GM13977 (cell line): ENCODE measurements at places on chromosomes 12 and 14.
A peak's percentile ranks its signal among the peaks of the same experiment; 100 is the strongest.

GRCh38 chr12:26378711-26379110 is 183.3 kb downstream of the SSPN start:
- DNase-seq, result no peak

DNA sequence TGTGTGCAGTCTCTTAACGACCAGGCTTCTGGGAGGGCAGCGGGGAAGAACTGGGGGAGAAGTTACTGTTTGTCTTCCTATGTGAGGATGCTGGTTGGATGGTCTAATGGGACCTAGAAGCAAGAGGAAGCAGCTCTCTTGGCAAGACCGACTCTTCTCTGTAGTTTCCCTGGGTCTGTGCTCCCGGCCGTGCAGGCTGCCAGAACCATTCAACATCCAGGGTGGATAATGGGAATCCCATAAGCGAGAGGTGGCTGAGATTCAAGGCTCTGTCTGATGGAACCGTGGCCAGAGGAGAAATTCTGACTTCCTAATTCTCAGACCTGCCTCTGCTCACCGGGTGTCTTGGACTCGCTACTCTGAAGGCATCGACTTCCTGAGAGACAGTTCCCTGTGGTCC is 561.0 kb upstream of the TBX3 start:
- DNase-seq, result no peak

DNA sequence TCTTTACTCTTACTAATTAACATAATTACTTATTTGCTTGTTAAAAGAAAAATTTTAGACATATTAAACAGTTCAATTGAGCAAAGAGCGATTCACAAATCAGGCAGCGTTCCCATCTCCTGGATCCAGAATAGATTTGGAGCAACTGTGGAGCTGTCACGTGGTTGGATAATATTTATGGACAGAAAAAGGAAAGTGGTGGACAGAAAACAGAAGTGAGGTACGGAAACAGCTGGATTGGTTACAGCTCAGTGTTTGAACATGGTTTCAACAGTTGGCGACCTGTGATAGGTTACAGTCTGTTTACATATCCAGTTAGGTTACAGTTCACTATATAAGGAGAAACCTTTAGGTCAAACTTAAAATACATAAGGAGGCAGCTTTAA is 19.7 kb upstream of the FAM234B start:
- no peak for DNase-seq

GRCh38 chr12:58463051-58463450 is 457.3 kb downstream of the LRIG3 start:
- no peak for DNase-seq

DNA sequence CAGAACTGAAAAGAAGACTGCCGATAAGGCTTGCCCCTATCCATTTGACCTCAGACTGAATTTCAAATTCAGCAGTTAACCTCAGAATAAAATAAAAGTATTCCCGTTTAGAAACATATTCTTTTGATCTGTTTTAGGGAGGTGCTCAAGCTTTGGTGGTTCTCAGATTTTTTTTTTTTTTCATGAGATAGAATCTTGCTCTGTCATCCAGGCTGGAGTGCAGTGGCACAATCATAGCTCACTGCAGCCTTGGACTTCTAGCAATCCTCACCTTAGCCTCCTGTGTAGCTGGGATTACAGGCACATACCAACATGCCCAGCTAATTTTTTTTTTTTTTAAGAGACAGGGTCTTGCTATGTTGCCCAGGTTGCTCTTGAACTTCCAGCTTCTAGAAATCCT is 15.5 kb downstream of the AEBP2 start:
- DNase-seq, result no peak

DNA sequence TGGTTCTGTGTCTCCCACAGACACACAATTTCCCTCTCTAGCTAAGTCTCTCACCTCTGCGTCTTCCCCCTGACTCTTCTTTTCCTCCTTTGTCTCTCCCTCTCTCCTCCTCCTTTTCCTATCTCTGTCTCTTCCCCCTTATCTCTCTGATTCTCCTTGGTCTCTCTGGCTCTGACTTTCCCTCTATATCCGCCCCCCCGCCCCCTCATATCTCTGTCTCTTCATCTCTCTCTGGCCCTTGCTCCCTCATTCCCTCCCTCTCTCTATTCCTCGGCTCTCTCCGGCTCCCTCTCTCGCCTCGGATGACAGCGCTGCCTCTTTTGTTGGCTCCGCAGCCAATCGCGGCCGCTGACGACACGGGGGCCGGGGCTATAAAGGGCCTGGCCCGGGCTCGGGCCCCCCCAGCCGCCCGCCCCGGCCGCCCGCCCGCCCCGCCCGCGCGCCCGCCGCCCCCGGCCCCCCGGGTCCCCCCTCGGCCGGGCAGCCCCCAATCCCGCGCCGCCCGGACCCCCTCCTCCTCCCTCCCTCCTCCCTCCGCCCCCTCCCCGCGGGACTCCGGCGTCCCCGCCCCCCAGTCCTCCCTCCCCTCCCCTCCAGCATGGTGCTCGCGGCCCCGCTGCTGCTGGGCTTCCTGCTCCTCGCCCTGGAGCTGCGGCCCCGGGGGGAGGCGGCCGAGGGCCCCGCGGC is at the start of gene GDF11:
Gene GDF11 (plus strand): TSS at position 404 of the 687 bp plus-strand sequence. CDS start 195 bp downstream, at position 599.
- DNase-seq, result peak; percentile 90

GRCh38 chr12:77943466-77943865 is 112.8 kb downstream of the NAV3 start:
- DNase-seq, result no peak

DNA sequence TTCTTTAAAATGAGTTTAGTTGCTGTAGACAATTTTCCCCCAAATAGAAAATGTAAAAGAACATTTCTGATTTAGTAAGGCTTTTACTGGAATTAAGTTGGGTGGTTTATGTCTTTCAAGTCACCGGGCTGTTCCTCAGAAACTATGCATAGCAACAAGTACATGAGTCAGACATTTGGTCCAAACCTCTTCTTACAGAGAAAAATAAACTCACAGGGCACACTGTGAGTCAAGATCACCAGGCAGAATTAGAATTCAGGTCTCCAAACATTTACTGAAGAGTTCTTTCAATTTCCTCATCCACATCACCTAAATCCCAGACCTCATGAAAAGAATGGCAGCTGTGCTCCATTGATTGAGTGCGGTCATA is 476.1 kb upstream of the SOX5 start:
- no peak for DNase-seq

DNA sequence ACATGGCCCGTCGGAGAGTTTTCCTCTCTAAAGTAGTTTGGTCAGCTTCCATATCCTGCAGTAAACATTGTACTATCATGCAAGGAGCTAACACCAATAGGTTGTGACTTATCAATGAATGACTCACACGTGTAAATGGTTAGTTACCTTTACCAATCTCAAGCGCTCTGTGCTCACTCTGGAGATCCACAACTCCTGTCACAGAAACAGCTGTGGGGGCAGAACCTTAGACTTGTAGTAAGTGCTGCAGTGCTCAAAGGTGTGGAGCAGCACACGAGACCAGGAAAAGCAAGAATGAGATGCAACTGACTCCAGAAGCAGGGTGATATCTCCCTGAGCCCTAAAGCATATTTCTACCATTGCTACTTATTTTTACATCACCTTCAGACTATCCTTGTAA is 73.7 kb upstream of the KCNJ8 start:
- no peak for DNase-seq

- no peak for DNase-seq
Measured at GRCh38 chr14:37810094-37810801, 214.8 kb downstream of the TTC6 start.

GRCh38 chr12:67671892-67672291 is 23.3 kb downstream of the DYRK2 start:
- no peak for DNase-seq

- DNase-seq, result no peak
Measured at GRCh38 chr12:99618657-99619056, 28.9 kb upstream of the GARIN6 start.

- DNase-seq, result no peak
Measured at GRCh38 chr12:1842183-1842904, 22.0 kb downstream of the LRTM2 start.

- DNase-seq, result no peak
Measured at GRCh38 chr14:53949201-53949600, 7.4 kb downstream of the BMP4 start.

DNA sequence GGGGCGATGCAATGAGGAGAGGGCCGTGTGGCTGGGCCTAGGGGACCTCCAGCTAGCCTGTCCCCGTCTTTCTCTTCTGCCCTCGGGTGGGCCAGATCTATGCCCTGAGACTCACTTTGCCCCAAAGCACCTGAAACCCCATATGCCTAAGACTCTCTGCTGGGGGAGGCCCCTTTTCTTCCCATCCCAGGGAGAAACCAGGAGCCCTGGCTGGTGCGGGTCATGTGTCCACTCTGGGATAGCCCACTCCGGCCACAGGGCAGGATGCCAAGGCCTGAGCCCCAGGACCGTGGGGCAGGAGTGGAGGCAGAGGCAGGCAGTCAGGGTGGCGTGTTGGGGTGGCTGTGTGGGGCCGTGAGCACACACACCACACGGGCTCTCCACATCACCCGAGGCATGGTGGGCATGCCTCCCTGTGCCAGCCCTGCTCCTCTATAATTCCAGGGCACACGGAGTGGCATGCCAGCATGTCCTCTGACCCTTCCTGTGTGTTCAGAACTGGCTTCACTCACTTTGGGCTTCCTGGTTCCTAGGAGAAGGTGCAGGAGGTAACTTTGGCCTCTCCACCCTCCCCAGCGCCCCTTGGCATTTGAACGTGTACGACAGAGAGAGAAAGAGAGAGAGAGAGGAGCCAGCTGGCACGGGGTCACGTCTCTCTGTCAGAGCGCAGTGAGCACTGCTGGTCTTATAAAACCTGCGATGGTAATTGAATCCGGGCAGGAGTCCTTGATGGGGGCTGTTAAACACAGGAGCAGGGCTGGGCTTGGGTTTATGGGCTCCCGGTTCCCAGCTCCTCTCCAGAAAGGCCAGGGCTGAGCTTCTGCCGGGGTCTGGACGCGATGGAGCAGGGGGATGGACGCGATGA is 144.2 kb downstream of the KIF26A start:
- DNase-seq, result no peak

DNA sequence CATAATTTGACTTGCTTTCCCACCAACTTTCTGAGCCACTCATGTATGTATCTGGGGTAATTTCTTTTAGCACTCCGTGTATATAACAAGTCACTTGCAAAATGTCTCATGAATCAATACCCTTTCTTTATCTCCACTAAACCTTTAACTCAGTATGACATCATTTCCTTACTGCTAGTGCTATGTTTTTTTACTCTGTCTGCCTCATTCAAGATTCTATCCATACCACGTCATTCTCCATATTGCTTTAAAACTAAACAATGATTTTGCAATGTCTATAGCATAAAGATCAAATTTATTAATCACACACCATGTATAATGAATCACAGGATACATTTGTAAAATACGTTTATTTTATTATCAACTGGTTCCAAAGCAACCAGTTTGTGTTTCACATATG is 178.2 kb downstream of the PIK3C2G start:
- no peak for DNase-seq

- DNase-seq, result no peak
Measured at GRCh38 chr14:93304771-93305170, 28.1 kb downstream of the BTBD7 start.

DNA sequence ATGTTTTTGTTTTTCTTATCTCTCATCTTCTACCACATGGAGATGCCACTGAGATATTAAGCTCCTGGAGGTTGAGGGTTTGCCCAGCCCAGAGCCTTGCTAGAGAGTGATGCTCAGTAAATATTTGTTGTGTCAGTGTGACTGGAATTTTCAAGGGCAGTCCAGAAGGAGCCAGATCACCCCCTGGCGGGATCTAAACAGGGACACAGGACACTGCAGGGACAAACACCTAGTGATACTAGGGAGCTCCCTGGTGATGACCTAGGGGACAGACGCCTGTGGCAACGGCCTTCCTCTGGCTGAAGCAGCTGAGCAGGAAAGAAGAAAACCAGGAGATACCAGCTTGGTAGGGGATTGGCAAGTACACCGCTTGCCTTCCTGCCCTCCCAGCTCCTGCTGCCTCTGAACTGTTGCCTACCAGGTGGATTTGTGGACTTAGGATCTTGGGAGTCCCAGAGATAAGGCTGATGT is 714.4 kb upstream of the TBX3 start:
- DNase-seq, result no peak

GRCh38 chr14:74733221-74733620 is 20.3 kb downstream of the FCF1 start:
- DNase-seq, result no peak

- DNase-seq, result peak; percentile 64
Measured at GRCh38 chr14:89303456-89304435, 113.3 kb downstream of the FOXN3 start.

DNA sequence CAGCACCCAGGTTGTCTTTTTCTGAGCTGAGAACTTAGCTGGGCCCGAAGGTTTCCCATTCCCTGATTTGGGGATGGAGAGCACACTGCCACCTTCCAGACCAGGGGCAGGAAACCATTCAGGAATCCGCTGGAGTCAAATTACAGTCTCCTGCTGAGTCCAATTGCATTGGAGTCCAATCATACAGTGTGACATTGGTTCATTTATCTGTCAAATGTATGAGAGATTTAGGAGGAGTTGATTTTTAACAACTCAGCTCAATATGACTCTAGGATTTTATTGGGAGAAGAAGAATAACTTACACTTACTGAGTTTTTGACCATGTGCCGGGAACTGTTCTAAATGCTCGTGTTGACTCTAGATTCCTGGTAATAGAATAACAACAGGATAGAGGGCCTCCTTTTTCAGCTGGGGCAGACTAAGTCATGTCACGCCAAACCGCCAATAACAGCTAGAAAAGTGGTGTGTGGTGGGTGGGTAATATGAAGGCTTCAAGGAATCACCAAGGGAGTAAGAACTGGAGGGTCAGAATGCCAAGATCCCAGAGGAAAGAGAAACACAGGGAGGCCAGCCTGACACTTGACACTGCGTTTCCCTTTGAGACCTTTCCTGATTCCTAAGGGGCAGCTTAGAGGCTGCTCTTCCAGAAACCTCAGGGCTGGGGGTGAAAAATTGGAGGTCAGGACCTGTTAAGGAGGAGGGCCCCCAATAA is 11.5 kb downstream of the SYNDIG1L start:
- no peak for DNase-seq

DNA sequence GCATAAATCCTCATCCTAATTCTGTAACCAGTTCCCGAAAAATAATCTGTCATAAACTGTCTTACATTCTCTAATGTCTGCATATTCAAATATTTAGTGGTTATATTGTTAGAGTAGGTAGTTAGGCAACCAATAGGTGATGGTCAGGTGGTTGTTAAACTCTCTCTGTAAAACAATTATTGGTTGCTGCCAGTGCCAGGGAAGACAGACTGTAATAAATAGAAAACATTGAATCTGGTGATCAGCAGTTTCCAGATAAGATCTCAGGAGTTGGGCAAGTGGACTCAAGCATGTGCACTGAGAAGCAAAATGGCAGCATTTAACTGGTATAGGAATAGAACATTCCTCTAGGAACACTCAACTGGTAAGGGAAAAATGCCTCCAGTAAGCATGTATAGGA is 325.5 kb downstream of the ACSS3 start:
- no peak for DNase-seq

DNA sequence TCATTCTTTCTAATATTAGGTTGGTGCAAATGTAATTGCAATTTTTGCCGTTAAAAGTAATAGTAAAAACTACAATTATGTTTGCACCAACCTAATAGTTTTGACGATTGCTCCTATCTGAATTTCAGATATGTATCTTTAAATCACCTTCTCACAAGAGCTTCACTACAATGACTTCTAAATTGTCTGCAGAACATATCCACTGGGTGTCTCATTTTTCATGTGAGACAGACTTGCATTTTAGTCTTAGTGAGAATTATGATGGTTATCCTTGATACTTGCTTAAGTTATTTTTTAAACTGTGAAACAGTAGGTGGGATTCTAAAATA is 84.6 kb downstream of the ITPR2 start:
- DNase-seq, result peak; percentile 14
